ENCODE measurements at places on chromosomes 1 and 21.

- peak; percentile 34 for DNase-seq
Measured at GRCh38 chr1:201511941-201512539, 5.1 kb upstream of the CSRP1 start.

- no peak for DNase-seq
Measured at GRCh38 chr1:157403203-157403602, 149.1 kb downstream of the FCRL5 start.

- DNase-seq: no peak
Measured at GRCh38 chr1:66641891-66642473, 108.0 kb downstream of the SGIP1 start.

GRCh38 chr1:240306673-240307072 lies 215.0 kb downstream of the FMN2 start:
- no peak for DNase-seq

- no peak for DNase-seq
Measured at GRCh38 chr1:187151555-187151954, 322.8 kb downstream of the PLA2G4A start.

DNA sequence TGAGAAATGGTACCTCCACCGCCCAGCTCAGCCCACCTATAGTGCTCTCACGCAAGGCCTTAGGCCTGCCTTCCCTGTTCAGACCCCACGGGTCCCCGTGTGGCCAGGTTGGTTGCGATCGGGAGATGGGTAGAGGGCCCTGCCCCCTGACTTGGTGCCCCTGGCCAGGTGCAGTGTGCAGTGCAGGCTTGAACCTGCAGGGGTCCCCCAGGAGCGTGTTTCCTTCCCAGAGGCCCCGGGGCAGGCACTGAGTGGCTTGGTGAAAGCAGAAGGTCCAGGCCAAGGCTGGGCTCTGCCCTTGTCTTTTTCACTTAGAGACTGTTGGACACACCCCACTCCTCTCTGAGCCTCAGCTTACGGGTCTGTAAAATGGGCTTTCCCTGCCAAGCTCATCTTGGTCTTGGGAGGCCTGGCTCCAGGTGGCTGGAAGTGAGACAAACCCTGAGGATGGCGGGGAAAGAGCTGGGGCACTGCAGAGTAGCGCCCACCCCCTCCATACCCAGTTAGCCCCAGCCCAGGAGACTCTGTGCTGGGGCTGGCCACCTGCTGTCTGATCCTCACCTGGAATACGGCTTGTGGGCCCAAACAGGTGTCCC lies 9.3 kb upstream of the HES5 start:
- DNase-seq: no peak

DNA sequence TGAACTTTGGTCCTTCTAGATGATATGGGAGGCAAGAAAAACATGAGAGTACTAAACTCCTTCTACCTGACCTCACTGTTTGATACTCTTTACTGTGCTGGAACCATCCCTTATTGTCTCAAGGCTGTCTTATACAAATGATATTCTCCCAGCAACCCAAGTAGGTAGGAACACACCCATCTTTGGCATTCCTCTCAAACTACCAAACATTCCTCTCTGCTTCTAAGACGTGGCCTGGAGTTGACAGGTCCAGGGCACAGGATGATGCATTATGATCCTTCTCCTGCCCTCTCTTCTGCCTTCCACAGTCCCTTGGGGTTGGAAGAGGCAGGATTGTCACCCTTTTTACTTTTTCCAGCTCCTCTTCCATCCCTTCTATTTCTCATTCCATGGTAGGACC lies 90.5 kb downstream of the SPATA17 start:
- no peak for DNase-seq

GRCh38 chr1:909861-910310 lies 13.8 kb upstream of the SAMD11 start:
- peak; percentile 46 for DNase-seq

DNA sequence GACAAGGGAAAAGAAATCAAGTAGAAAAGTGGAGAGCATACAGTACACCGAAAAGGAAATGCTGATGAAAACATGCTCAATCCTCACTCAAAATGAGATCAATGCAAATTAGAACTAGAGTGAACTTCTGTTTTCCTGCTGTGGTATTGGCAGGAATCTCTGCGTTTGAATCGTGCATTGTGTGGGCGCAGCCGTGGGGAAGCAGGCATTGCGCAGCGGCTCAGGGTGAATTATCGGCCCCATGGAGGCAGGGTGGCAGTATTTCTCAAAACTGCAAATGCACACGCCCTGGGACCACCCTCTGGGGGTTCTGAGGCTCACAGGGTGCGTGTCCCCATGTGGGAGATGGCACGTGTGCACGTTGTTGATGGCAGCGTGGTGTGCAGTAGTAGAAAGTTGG lies 140.6 kb downstream of the PEX14 start:
- no peak for DNase-seq

- no peak for DNase-seq
Measured at GRCh38 chr1:197466813-197467212, 198.8 kb downstream of the CRB1 start.

DNA sequence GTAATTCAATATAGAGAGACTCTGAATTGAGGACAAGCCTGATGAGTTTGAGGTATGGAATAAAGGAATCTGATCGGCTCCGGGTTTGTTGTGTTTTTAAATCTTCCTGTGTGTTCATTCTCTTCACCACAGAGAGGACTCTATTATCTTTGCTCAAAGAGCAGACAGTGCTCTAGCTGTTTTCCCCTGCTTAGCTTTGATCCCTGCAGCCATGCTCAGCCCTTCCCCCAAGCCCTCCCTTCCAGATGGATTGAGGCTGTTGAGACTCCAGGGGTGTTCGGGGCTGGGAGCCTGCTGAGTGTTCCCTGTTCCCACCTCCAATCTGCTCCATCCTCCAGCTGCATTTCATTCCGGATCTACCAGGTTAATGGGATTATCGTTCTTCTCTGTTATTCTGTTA lies 74.2 kb upstream of the CXADR start:
- DNase-seq: no peak

- no peak for DNase-seq
Measured at GRCh38 chr1:109255678-109256077, 6.3 kb downstream of the CELSR2 start.

- peak; percentile 2 for DNase-seq
Measured at GRCh38 chr1:235295902-235296350, 32.1 kb downstream of the ARID4B start.

- DNase-seq: no peak
Measured at GRCh38 chr1:207711285-207711684, 40.6 kb upstream of the CD46 start.

GRCh38 chr1:230392536-230392909 lies 33.6 kb downstream of the PGBD5 start:
- DNase-seq: no peak

GRCh38 chr1:170562646-170563338 lies 30.8 kb downstream of the GORAB start:
- peak; percentile 83 for DNase-seq

DNA sequence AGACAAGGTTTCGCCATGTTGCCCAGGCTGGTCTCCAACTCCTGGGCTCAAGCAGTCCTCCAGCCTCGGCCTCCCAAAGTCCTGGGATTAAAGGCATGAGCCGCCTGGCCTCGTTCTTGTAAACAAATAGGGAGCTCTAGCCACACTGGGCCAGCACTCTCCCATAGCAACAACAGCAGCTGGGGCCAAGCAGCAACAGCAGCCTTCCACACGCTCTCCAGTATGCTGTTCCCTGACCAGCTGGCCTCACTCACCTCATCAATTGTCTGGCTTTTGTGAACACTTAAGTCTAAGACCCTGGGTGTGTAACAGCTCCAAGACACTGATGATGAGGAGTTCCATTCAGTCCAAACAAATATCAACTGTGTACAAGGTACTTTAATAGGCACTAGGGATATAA lies 16.9 kb upstream of the GLIS1 start:
- no peak for DNase-seq

- peak; percentile 53 for DNase-seq
Measured at GRCh38 chr1:245154429-245155271, at the start of gene KIF26B. TSS of gene KIF26B (plus strand) at chr1:245154985. CDS start at chr1:245155425, 440 bp downstream.

DNA sequence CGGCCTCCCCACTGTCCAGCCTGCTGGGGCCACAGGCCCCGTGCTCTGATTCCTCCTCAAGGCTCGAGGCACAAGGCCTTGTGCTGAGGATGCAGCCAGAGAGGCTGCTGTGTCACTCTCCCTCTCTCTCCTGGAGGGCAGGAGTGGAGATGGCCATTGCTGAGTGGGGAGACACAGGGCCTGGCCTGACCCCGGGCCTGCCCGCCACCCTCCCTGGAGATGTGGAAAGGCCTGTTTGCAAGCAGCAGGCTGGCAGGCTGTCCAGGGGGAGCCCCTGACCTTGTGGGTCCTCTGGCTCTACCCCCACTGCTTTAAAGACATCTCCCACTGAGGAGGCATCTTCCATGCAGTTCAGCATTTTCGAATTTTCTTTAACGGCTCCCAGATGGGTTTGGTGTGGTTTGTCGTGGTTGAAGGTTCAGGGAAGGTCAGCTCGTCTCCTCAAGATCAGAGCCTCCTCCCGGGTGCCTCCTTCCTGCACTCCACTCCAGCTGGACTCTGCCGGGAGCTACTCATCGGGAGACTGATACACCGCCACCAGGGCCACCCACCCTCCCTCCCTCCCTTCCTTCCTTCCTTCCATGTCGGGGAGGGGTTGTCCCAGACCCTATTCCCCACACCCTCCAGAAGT lies 69.1 kb downstream of the SPSB1 start:
- DNase-seq: no peak

- DNase-seq: no peak
Measured at GRCh38 chr1:158932171-158932570, 819 bp downstream of the PYHIN1 start.

DNA sequence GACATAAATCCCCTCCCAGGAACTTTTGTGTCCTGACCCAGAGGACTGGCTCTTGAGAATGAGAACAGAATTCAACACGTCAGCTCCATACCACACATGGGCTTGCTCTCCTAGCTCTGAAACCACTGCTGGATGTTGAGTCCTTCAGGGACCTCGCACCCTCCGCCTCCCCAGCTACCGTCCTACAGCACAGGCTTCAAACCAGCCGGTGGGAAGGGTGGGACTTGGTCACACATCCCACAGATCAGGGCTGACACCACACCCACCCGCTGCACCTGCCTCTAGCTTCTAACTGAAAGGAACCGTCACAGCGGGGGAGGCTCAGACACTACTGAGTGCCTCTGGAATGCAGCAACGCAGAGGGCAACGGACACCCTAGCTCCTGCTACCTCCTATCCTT lies 24.0 kb downstream of the MRAP start:
- no peak for DNase-seq

GRCh38 chr1:221165839-221166500 lies 286.7 kb downstream of the HLX start:
- peak; percentile 16 for DNase-seq

- DNase-seq: no peak
Measured at GRCh38 chr1:41277371-41277975, 35.4 kb upstream of the SCMH1 start.

- no peak for DNase-seq
Measured at GRCh38 chr1:150555971-150556865, 7.0 kb downstream of the ADAMTSL4 start.

DNA sequence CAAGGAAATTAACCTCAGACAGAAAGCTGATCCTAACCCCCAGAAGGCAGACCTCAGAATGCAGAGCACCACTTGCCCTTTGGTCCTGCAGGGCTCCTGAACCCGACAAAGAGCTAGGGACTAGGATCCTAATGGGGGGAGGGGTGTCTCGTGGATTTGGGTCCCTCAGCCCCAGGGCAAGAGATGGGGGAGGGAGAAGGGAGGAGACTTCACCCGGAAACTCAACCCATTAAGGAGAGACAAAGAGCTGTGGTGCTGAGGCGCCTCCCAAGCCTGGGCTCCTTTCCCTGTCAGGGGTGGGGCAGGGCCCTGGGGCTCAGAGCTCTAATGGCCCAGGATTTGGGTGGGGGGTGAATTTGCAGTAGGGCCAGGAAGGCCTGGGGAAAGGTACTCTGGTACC lies 2.9 kb downstream of the NECTIN4 start:
- no peak for DNase-seq

DNA sequence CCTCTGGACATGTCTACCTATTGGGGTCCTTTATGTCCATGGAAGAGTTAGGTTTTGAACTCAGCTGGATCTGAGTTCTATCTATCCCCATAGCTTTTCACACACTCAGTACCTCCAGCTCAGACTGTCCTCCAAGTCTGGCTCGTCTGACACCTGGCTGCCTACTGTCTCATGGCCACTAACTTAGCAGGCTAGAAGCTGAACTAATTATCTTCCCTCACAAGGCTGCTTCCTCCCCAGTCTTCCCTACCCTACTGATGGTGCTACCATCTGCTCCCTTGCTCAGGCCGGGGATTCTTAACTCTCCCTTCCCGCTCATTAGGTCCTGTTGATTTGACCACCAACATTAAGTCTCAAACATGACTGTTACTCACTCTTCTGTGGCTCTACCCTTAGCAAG lies 13.4 kb downstream of the VANGL2 start:
- DNase-seq: no peak

GRCh38 chr1:176379626-176380339 lies 83.2 kb upstream of the PAPPA2 start:
- DNase-seq: no peak

- no peak for DNase-seq
Measured at GRCh38 chr1:216314379-216315095, 108.7 kb downstream of the USH2A start.

- no peak for DNase-seq
Measured at GRCh38 chr1:235608278-235608677, 41.3 kb downstream of the GNG4 start.

DNA sequence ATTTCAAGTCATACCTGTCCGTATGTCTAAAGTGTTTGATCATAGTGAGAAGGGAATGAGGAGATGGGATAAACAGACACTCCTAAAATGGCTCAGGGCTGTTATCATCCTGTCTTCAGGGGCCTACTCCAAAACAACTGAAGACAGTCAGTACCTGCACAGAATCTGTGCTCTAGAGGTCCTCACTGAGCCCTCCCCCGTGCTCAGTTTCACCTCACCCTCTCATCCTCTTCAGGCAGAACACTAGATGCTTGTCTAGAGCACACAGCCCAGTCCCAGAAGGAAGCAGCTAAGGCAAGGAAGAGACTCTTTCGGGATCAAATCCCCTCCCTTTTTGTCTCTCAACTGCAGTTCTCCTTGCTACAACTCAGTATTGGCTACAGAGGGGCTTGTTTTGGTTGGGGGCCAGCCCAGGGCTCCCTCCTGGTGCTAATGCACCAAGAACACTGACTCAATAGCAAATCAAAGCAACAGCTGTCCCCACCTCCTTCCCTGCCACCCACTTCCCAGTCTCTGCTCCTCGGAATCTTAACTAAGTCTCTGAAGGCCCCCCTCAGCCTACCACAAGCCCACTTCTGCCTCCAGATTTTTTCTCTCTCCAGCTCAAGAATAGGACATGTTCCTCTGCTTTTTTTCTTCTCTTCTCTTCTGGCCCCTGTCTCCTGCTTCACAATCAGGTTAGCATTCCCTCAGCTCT lies 10.1 kb downstream of the CADM3 start:
- no peak for DNase-seq

- DNase-seq: peak; percentile 84
Measured at GRCh38 chr1:40708750-40709099, 17.2 kb downstream of the NFYC start.

GRCh38 chr1:116510361-116510760 lies 60.5 kb downstream of the CD58 start:
- DNase-seq: no peak

All from AG08395 (cell line).